ENCODE measurements at places on chromosomes 3 and 15.
A peak's percentile ranks its signal among the peaks of the same experiment; 100 is the strongest.

DNA sequence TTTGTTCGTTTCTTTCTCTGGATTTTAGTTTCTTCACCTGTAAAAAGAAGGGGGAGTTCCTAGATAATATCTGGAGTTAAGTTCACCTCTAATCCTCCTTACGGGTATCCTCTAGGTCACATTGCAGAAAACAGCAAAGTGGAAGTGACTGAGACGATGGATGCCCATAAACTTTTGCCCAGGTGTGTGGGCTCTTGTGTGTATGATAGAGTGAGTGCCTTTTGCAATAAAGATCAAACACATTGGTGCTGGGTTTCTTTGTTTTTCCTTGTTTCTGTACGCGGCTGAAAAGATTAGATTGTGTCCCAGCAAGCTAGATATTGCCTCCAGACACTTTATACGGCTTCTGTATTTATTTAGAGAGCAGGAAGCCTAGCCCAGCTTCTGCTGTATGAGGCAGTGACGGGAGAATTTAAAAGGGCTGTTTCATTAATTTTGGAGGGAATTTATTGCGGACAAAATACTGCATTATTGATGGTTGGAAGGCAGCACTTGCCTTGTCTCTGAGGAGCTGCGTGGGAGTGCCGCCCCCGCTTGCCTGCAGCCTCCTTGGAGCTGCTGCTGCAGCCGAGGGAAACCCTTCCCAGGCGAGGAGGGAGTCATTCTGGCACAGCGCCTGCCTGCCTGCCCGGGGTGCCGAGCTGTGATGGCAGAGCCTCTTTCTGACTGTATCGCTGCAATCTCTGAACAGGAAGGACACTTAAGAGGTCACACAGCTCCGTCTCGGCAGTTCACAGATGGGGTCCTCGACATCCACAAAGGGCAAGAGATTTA, 38.5 kb downstream of the PYDC2 start:
- peak; percentile 35 for DNase-seq

- peak; percentile 25 for DNase-seq
Measured at GRCh38 chr15:41566121-41566885, 7.3 kb downstream of the TYRO3 start.

GRCh38 chr3:73784686-73785392, 160.1 kb upstream of the PDZRN3 start:
- no peak for DNase-seq

- DNase-seq, result no peak
Measured at GRCh38 chr3:42503251-42503924, 945 bp downstream of the VIPR1 start.

- no peak for DNase-seq
Measured at GRCh38 chr15:92545996-92546395, 109.6 kb downstream of the FAM174B start.

DNA sequence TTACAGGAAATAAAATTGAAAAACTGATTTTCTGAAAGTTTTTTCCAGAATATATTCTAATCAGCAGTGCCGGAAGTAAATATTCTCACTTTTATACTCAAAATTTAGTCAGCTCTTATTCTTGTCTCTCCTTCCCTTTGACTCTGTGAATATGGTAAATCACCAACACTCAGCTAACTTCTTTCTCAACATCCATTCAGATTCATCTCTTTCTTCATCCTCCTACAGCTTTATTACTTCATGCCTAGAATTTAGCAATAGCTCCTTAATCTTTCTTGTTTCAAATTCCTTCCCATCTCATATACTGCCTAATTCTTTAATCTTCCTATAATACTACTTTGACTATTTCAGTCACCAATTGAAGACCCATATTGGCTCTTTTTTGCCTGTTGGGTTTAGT, 67.9 kb downstream of the FGF7 start:
- DNase-seq, result no peak

GRCh38 chr15:84970843-84971242, 10.8 kb upstream of the PDE8A start:
- DNase-seq, result no peak

DNA sequence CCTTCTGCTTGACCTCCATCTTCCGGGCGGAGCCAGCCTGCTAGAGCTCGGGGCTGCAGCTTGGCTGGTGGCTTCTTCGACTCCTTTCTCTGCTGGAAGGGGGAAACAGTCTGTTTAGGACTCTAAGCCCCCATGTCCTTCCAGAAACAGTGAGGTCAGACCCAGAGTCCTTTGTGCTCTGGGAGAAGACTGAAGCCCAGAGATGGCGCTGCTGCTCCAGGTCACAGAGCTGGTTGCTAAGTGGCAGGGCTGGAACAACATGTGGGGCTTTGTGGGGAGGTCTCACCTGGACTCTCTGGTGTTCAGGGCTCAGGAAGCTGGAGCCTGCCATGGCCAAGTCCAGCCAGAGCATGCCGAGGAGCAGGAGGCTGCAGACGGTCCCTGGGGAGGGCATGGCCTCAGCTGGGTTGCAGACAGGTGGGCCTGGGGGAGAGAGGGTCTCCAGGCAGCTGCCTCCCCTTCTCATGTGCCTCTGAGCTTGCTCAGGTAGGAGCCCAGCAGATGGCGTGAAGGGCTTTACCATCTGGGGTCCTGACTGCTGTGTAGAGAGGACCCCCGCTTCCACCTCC, 2.9 kb downstream of the GHRL start:
- DNase-seq, result peak; percentile 38

DNA sequence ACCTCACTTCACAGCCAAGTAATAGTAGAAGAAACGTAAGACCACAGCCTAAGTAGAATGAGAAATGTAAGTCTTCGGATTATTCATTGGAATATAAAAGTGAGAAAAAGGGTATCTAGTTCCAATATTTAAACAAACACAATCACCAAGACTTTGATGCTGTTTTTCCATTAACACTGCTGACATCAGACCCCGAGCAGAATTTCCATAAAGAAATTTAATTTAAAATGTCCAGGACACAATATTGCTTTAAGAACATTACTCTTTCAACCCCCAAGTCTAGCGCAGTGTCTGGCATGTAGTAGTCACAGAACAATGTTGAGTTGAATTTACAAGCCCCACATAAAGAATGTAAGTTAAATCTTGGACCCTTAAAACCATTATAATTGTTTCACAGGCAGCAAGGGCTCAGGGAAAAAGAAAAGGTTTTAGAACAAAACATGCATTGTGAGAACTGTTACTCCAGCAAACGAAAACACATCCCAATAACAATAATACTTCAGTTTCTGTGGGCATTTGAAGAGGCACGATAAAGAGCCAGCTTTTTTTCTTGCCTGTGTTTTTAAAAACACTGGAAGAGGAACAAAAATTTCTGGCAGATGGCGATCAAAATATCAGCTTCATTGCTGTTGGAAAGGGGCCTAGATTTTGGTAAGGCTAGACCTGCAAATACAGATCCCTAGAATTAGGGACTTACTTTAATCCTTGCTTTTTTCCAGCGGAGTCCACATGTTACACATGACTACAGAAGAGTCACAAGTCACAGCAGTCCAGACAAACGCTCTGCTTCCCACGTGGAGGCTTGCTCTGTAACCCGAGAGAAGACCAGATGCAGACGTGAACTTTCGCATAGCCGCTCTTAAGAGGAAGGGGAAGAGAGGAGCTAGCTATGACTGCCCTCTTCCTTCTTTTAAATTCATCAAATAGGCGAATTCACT, 77.9 kb upstream of the IGSF10 start:
- peak; percentile 98 for DNase-seq

DNA sequence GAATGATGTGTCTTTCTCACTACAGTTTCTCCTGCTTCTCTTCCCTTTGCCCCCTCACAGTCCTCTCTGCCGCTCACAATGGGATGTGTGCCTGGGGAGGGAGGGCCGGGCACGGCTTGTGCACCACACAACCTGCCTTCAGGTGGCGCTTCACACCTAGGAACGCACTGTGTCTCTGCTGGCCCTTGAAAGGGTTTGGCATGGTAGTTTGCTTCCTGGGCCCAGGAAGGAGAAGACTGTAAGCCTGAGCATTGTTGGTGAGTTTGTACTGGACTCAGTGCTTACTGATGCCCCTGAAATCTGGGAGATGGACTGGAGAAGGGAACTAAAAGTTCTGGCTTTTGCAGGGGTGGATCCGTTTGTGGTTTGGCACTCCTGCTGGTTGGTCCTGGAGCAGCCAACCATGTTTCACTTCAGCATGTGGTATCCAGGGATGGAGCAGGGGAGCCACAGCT, 9.2 kb downstream of the ALPK3 start:
- peak; percentile 16 for DNase-seq

GRCh38 chr3:147838652-147839051, 429.5 kb downstream of the ZIC1 start:
- DNase-seq, result peak; percentile 50

DNA sequence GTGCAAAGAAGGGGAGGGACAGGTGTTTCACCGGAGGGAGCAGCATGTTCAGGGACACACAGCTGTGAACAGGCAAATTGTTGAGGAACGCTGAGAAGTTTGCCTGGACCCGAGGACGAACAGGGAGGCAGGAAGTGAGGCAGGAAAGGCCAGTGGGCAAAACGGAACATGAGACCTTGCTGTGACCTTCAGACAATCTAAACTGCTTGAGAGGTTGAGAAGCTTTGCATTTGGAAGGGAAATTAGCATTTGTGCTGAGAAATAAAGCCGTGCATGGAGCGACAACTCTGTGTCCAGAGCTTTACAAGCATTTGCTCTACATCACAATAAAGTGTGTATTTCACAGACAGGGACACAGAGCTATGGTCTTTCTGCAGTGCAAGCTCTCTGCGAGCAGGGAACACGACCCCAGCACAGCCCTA, 47.9 kb downstream of the CDC25A start:
- no peak for DNase-seq

GRCh38 chr3:58623961-58624360, 42.6 kb downstream of the FAM3D start:
- DNase-seq, result no peak

DNA sequence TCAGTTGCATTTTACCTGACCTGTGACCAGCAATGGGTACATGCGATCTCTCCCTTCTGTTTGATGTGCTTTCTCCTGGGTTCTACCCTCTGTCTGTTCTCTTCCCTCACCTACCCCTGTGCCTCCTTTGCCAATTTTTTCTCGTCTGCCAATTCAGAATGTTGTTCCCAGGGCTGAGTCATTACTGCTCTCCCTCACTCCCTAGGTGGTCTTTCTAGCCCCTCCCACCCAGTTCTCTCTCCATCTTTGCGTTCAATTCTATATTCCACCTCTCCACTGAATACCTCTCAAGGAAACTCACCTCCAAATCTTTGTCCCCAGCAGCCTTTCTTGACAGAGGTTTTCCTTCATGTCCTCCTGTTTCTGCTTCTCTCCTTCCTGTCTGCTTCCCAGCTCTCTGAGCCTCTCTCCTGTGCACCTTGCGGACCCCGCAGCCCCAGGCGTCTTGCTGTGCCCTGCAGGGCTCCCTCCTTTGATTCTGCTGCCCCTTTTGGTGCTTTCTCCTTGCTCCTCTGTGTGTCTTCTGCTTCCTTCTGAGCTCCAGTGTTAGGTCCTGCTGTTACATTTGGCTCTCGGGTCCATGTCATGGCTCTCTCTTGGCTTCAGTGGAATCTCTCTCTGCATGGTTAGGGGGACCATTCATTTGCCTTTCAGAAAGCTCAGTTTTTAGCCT, 398.2 kb upstream of the TPM1 start:
- DNase-seq, result no peak

- DNase-seq, result no peak
Measured at GRCh38 chr3:193372783-193373182, 5.8 kb downstream of the ATP13A5 start.

DNA sequence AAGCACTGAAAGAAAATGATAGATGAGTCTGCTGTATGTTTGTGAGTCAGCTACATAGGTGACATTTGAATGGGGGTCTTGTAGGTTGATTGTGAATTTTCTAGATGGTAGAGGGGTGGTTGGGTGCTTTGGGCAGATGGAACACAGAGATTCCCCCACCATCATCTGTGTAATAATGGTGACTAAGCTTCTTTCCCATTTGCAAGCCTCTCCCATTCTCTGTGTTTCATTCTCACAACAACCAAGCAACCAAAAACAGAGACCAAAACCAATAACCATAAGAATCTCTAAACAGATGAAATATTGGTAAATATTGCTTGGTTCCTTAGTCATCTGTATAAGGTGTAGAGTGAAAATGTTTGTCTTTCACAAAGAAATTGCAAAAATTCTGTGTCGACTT, 17.8 kb upstream of the UTS2B start:
- DNase-seq, result no peak

DNA sequence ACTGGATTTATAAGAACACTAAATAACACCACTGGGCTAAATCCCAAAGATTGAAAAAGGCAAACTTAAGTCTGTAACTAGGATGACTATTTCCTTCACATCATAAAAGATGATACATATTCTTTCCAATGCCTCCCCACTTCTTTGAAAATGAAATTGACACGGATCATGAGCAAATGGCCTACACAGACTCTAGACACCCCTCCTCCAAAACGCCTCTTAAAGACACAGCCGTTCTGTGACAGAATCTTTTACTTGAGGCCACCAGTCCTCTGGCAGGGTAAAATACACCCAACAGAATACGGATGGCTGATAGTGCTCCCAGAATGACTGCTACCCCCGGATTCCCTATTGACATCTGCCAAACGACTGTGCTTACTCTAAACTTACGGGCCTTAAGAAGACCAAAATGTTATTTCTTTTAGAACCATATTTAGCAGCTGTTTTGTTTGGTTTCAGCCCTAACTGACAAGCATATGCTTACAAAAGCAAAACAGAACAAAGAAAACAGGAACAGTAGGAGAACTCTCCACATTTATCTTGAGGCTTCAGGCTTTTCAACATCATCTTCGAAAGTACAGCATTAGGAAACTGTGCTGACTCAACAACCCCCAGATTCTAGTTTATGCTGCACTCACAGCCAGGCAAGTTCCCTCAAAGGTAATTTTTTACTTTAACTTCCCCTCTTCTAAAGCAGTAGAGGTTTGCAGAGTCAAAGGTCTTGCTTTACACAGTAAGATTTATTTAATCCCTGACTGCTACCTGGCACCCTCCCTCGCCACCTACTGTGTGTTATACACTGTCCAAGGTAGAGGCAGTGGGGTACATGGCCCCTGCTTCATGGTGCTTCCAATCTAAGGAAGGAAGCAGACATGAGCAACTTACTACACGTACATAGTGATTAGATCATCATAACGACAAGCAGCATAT, 84.3 kb downstream of the TNIK start:
- DNase-seq, result no peak

DNA sequence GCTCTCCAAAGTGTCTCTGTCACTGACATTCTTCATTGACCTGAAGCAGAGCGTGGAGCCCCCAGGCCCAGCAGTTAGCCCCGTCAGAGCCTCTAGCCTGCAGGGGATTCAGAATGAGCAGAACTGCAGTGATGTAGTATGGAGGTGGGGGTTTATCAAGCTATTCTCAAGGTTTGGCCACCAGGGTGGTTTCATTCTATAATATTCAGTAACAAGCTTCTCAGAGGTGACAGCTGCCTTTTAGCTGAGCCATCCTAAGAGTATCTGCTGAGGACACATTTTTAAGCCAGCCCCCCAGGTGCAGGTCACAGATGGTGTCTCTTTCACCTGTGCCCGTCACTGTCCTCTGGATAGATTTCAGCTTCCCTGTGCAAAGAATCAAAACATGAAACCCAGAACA, 31.9 kb downstream of the CMTM7 start:
- DNase-seq, result peak; percentile 85

Measured in NCI-H524 (cell line).